ENCODE measurements at places on chromosomes 6 and 20.
A peak's percentile ranks its signal among the peaks of the same experiment; 100 is the strongest.

DNA sequence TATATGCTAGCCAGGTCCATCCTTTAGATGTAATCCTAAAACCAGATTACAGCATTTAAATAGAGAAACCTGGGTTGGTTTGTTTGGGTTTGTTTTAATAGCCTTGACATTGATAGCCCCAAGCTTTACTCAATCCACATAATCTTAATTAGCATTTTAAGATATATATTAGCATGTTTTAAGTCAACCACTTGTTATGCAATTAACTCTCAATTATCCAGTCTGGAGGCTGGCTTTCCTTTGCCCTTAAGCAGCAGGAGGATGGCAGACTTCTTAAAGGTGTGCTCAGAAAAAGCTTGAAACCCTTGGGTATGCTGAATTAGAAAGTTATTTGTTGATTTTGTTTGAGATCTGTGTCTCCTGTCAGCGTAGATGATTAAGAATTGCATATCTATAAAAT, 46.3 kb upstream of the SMIM28 start:
- no peak for DNase-seq

DNA sequence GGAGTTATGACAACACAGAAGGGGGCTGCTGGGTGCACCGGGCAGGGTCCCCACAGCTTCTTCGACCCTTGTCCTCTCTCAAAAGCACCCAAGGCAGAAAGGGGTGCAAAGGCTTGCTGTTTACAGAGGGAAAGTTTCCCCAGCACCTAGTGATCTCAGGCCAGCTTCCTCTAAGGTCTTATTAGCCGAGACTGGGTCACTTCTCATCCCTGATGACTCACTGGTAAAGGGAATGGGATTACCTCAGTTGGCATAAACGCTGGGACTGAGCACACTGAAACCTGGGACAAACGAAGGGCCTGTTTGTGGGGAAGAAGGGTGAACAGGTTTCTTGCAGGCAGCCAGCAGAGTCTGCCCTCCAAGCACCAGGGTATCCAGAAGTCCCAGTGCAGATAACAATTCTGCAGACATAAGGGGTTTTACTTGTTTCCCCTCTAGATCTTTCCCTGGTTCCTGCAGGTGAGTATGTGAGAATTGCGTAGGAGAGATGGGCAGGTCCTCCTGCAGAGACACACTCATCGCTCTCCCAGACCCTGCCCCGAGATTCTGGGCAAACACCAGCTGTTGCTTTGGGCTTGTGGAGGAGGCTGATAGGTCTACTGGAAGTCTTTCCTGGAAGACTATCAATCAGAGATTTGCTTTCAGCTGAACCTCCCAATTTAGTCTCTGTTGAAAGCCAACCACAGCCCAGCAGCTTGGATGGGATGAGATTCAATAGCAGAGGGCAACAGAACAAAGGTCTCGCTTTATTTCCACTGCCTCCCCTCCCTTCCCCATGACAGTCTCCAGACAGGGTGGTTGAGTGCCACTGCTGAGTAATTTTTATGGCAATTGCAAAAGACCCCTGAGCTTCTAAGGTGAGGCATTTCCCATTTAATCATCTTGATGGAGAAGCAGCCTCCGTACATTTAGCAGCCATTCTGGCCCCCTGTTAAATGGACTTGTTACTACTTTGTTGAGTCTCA, 25.7 kb downstream of the KCNG1 start:
- DNase-seq = no peak

- DNase-seq = no peak
Measured at GRCh38 chr20:47124181-47124717, 229.6 kb downstream of the EYA2 start.

GRCh38 chr6:45709781-45710220, 305.9 kb downstream of the CLIC5 start:
- no peak for DNase-seq

GRCh38 chr6:100740439-100740838, 140.7 kb downstream of the ASCC3 start:
- DNase-seq = no peak

DNA sequence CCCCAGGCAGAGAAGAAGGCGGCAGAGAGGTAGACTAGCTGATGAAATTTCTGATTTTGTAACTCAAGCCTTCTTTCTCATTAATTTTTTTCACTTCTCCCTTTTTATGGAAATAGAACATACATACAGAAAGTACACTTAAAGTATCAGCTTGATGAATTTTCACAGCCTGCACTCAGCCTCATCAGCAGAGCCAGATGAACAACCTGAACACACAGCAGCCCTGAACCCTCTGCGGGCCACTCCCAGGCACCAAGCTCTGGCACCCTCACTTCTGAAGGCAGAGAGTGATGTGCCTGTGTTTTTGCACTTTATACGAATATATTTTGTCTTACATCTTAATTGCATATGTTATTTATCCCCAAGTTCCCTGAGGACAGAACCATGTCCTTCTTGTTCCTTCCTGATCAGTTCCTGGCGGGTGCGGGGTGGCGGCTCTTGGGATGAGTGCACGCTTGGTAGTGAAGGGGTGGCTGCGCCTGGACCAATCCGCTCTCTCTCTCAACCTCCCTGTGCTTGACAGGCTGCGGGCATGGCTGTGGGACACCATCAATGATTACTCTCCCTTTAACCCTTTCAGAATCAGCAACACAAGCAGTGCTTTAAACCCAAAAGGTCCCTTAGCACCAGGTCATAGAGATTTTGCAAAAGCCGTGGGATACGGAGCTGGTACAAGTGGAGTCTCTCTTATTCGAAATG, 34.8 kb upstream of the AFDN start:
- no peak for DNase-seq

DNA sequence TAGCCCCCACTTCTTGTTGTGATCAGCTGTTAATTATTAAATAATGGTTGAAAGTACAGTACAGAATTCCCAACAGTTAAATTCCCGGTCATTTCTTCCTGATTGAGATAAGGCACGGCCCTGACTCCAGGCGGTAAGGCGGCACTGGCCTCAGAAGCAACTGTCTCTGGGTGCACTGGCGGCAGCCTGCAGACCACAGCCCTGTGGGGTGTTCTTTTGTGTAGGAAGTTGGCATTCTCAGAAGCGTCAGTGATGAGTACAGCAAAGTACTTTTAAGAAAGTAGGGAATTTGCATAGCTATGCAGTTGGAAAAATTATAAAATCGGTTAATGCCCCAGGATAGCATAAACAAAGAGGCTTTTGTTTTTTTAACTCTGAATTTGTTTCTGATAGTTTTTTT, 50.5 kb downstream of the SAMD5 start:
- DNase-seq = no peak

DNA sequence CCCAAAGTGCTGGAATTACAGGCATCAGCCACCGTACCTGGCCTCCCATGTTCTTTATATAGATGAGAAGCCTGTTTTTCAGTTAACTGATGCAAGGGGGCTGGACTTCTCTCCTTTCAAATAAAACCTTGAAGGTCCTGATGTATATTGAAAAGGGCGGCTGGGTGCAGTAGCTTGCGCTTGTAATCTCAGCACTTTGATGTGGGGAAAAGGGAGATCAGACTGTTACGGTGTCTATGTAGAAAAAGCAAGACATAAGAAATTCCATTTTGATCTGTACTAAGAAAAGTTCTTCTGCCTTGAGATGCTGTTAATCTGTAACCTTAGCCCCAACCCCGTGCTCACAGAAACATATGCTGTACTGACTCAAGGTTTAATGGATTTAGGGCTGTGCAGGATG, 16.1 kb upstream of the SAMHD1 start:
- DNase-seq = no peak

DNA sequence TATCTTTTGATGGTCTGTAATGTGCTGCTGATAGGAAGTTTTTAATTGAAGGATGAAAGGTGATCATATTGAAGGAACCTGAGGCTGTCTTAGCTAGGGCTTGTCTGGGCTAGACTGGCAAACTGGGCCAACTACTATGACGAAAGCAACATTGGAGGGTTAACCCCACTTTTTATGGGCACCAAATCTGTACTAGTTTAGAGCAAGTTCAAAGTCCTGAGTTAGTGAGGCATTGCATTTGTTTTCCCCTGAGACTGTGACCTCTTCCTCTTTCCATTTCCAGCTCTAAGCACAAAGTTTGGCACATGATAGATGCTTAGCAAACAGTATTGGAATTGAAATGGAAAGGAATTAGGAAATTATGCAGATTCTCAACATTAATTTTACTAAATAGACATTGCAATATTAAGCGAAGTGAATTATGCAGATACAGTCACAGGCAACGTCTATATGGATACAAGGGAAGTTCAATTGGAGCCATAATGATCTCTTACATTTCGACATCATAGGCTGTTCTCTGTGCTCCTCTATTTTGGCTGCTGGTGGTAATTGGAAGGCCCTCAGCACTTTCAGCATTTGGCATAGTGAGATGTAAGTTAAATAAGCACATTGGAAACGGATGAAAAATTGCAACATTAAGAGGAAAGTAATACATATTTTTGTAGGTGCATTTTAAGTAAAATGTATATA, 22.2 kb downstream of the CEP57L1 start:
- no peak for DNase-seq

DNA sequence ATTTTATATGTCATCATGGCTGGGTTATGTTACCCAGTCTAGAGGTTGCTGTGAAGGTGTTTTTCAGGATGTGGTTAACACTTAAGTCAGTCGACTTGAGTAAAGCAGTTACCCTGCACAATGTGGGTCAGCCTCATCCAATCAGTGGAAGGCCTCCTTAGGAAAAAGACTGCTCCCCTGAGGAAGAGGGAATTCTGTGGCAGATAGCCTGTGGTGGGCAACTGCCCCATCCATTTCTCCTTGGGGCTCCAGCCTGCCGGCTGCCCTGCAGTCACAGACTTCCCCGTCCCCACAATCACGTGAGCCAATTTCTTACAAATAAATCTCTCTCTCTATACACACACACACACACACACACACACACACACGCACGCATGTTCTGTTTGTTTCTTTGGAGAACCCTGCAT, 34.5 kb upstream of the MPC1 start:
- no peak for DNase-seq

DNA sequence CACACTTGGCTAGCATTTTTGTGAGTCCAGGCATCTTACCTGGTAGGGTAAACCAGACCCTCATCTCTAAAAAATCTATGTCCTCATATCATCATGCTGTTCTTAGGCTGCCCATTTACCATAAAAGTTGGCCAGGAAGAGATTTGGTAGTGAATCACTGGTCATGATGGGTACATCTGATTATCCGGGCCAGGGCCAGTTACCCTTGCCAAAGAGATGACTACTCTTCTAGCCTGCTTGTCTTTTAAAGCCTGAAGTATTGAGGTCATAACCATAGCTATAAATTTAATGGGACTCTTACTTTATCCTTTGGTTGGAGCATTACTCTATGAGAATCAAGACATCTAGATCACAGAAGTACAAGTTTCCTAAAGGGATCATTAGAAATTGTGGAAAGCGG, 276.8 kb downstream of the TENT5A start:
- DNase-seq = no peak

GRCh38 chr6:57193177-57193576, 21.1 kb downstream of the BAG2 start:
- DNase-seq = no peak

- no peak for DNase-seq
Measured at GRCh38 chr6:31718265-31718664, 3.1 kb downstream of the LY6G6D start.

- no peak for DNase-seq
Measured at GRCh38 chr20:61980647-61981583, 84.8 kb downstream of the TAF4 start.

- DNase-seq = peak; percentile 14
Measured at GRCh38 chr6:34709386-34709785, 12.8 kb upstream of the ILRUN start.

- DNase-seq = no peak
Measured at GRCh38 chr6:73942592-73943186, 246.7 kb downstream of the CD109 start.

DNA sequence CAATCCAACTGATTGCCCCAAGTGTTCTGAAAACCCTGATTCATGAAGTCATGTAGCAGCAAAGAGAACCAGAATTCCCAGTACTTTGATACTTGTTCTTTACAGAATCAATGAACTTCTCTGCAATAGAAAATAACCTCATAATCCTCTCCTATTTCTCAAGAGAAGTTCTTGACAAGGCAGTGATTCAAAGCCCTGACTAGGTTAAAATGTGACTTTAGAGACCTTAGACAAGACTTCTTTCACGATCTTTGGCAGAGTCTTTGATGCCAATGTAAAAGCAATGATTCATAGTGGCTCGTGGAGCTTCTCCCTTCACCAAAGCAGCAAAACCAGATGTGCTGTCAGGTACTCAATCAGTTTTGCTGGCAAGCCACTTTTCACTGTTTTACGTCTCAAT, 95.2 kb downstream of the CDK19 start:
- DNase-seq = no peak

DNA sequence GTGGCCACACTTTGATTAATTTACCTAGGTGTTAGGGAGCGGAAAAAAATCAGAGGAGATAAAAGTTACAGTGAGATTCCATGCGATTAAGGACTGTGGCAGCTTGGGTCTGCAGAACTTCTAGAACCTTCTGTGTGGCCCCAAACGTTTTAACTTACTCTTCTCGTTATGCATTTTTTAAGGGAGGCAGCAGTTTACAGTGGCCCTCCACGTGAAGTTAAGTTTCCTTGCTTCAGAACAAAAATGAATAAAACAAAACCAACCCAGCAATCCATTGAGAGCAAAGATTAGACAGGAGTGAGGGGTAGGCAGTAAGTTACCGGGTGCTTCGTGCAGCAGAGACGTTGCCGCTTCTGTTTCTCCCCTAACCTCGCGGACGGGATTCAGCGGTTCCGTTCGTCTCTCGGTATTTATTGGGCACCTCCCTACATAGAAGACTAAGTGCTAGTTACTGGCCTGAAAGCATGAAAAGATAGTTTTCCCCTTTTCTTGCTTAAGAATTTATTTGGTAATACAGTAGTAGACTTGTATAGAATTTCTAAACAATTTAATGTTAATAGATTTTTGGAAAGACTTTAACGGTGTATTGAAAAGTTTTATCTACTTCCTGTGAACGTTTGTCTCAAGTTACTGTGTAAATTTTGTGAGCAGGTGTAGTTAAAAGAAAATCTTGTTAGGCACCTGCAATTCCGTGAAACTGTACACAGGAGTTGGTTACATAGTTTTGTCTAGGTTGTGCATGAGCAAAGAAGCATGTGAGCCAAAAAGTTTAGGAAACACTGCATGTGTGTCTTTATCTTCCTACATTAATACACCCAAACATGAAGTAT, 1.1 kb downstream of the BAG2 start:
- no peak for DNase-seq

GRCh38 chr20:45967551-45968080, 4.4 kb downstream of the ZNF335 start:
- DNase-seq = no peak

DNA sequence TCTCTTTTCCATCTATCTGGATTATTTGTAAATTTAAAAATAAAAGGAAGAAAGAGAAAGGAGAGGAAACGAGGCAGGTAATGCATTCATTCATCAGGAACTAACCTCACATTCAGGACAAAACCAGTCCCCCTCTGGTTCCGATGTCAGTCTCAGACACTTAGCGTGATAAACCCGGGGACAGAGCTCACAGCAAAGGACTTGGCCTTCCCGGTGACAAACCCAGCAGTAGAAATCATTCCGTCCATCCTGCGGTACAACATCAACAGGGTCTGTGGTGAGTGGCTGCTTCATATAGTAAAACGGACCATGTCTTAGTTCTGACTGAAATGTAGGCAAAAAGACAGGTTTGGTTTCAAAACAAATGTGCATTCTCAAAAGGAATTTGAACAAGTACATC, 57.9 kb downstream of the ZMYND8 start:
- no peak for DNase-seq

GRCh38 chr6:9085054-9085708, 649.8 kb upstream of the SLC35B3 start:
- no peak for DNase-seq

Measured in amygdala (tissue), 56 donors.